ENCODE measurements at places on chromosomes 7 and 10.

GRCh38 chr10:109972372-109973001 lies 35.3 kb upstream of the ADD3 start:
- DNase-seq = no peak

DNA sequence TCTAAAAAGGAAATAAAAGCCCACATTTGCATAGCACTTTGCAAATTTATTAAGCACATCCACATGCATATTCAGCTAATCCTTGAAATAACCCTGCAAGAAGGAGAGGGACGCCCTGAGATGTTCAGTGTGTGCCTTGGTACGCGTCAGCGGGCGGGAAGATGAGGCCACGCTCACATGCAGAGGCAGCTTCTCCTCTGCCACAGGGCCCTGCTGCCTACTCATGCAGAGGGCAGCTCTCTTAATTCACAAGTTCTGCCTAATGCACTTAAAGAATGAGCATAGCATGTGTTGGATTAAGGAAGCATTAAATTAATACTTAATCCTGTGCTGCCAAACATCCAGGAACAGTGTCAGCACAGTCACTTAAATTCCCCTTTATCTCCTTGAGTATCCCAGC lies 132.3 kb downstream of the HECW1 start:
- DNase-seq = no peak

DNA sequence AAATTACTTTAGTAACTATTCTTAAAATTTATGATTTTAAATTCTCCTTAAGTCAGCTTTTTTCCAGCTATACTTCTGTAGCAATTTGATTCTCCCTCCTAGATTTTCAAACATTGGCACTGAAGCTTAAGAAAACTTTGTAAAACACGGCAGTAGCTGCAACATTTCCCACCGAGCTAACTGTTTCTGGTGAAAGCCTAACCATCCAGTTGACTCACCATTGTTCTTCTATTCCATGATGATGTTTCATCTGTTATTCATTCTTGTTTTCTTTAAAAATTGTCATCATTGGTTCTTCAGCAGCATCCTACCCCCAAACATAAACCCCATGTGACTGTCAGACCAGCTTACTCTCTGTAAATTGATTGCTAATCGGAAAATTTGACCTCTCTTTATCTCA lies 312.3 kb downstream of the DGKB start:
- no peak for DNase-seq

DNA sequence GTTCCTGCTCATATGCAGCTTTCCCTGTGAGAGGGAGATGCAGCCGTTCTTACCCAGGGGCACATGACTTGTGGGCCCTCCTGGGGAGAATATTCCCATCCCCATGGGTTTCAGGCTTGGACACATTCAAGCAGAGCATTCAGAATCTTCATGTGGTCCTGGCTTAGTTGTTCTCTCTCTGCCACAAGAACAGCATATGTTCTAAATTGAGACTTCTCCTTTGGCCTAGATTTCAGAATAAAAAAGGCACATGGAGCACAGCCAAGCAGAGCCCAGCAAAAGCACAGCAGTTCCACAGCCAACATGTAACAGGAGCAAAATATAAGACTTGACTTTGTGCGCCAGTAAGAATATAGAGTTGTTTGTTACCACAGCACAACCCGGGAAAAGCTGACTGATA lies 306.4 kb upstream of the MYO3A start:
- DNase-seq = no peak

DNA sequence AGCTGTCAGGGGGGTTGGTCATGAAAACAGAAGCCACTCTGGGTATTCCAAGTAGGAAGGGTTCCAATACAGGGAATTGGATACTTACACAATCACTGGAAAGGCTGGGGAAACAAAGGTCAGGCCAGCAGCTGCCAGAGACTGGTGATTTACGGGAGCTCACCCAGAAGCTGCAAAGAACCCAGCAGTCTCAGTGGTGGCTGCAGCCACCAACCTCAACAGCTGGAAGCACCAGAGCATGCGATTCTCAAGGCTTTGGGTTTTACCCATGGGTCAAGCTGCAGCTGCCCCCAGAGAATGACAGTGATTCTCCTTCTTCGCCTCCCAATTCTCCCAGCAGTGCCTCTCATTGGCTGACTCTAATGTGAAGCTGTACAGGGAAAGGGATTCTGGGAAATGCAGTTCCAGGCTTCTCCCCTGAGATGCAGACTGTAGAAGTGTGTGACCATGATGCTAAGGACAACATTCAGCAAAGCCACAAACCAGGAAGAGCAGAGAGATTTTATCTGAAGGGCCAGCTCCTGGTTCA lies 107.2 kb upstream of the TCF7L2 start:
- peak; percentile 6 for DNase-seq

DNA sequence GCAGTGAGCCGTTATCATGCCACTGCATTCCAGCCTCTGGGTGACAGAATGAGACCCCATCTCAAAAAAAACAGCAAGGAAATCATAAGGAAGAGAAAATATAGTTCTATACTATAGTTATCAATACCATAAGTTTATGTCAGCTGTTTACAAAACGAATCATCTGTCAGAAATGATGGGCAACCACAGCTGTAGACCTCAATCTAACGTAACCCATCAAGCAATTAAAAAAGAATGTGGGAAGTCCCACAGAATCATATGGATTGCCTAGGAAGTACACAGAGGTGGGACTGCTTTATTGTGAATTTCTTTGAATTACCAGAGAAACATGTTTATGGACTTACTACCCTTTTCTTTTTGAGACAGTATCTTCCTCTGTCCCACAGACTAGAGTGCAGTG lies 6.9 kb downstream of the NRBF2 start:
- DNase-seq = no peak

GRCh38 chr10:48700071-48700470 lies 15.4 kb downstream of the WDFY4 start:
- no peak for DNase-seq

- DNase-seq = peak; percentile 31
Observed at GRCh38 chr7:73329861-73330581, 2.1 kb downstream of the FKBP6 start.

DNA sequence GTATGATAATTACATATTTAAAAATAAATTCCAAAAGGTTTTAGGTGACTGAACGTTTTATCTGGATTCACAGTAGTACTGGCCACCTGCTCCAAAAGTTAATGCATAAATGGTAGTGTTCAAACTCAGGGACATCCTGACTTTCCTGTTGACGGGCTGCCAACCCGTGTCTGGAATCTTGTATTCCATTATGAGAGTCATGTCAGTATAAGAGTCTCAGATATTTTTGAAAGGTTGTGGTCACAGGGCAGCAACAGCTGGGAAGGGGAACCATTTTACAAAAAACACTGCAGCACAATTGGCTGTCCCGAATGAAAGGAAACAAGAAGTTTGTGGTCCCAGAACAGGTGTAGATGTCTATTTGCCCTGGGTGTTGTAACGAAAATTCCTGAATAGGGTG lies 2.8 kb downstream of the TDRD1 start:
- DNase-seq = no peak

- DNase-seq = no peak
Observed at GRCh38 chr7:137142376-137142775, 201.2 kb downstream of the PTN start.

- DNase-seq = no peak
Observed at GRCh38 chr7:99779949-99780348, 4.0 kb downstream of the CYP3A4 start.

GRCh38 chr10:96358851-96359540 lies at the start of gene OPALIN:
OPALIN (minus strand) TSS chr10:96359002; CDS start chr10:96358896, 106 bp downstream.
- DNase-seq = no peak

- peak; percentile 93 for DNase-seq
Observed at GRCh38 chr10:24333736-24334135, 124.8 kb downstream of the KIAA1217 start.

GRCh38 chr10:46040004-46040403 lies 6.1 kb downstream of the MSMB start:
- DNase-seq = no peak

GRCh38 chr7:27196287-27196767 lies 3.6 kb downstream of the HOXA13 start:
- peak; percentile 57 for DNase-seq

DNA sequence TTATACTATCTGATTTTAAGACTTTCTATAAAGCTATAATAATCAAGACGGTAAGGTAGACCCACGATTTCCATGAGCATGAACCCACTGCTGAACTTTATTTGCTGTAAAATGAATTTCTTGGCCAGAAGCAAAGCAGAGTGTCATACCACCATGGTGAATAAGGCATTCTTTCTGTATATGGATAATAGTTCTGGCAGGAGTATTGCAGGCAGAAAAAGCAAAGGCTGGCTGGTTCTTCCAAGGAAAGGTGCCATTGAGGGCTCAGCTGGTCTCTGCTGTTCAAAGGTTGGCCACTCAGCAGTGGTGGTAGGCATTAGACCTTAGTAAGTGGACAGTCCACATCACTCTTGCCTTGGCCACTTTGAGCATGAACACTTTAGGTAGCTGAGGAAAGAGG lies 104.1 kb upstream of the KCNMA1 start:
- peak; percentile 63 for DNase-seq

DNA sequence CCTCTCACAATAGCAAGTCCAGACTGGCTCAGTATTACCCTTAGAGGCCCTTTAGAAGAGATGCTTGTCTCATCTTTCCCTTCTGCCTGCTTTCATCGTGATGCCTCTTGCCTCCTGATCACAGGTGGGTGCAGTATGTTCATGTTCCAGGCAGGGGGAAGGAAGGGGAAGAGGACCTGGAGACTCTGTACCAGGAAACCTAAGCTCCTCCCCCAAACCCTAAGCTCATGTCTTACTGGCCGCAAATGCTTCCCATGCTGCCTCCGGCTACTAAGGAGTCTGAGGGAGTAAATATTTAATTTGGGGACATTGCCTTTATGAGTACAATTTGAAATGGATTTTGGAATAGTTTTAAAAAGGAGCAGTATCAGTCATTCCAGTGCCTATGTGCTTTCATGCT lies 192.6 kb downstream of the CDCA7L start:
- no peak for DNase-seq

- DNase-seq = peak; percentile 74
Observed at GRCh38 chr10:86585037-86585929, 63.7 kb upstream of the WAPL start.

DNA sequence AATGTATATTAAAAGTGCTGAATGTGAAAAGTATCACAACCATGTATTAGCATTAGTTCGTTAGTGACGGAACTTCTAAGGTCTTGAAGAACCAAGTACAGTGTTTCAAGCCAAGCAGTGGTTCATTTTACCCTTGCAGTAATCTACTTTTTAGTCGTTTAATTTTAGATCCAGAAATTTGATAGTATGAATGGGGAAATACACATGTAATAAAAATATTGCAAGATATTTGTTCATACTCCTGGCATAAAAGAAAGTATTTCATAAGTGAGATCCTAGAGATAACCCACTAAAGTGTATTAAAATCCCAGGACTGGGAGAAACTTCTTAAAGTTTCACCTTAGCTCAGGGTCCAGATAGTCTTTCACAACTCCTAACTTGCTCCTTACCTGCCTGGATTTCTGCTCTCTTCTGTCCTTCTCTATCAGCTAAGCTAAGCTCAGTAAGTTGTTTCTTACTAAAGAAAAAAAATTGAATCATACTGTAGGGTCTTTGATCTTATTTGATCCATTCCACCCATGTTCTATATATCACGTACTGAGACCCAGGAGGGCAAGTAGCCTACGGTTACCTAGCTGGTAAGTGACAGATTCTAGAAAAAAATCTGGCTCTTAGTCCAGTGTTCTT lies 1.5 kb downstream of the BCAP29 start:
- no peak for DNase-seq

DNA sequence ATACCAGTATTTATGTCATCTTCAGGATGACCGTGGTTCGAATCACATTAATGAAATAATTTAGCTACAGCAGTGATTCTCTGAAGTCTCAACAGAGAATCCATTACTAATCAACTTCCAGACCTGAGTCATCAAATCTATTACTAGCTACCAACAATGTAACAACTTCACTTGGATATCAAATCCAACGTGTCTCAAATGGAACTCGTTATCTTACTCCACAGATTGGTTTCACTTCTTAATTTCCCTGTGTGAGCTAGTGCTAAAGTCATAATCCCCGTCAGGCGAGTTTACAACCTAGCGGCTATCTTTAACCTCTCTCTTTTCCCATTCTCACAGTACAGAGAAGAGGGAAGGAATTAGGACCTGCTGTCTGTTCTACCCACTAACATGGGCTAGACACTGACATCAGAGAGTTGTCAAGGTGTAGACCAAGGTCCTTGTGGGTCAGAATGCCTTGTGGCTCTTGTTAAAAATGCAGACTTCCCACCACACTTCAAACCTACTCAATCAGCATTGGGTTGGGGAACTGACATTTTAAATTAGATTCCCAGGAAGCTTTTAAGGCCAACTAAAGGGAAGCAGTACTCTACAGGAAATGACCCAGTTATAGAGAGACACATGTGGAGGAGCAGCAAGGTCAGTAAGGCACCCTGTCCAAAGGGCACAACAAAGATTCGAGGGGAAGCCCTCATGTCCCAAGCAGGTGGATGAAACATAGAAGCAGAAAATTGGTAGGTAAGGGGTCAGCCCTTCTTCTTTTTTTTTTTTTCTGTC lies 57.3 kb upstream of the GSAP start:
- no peak for DNase-seq

DNA sequence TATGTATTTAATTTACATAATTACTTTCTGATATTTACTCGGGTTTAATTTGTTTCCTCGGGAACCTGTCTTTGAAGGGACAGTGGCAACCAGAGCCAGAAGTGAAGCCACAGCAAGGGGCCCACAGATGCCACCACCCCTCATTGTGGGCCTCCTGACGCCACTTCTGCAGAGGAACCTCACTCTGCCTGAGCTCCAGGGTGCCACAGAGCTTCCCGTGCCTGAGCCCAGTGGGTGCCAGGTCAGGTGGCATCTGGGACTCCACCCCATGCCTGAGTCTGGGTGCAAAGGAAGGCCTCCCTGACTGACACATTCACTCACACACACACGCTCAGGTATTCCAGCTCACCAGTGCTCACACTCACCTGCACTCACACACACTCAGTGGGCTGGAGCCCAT lies 213.7 kb downstream of the GRID1 start:
- DNase-seq = no peak

GRCh38 chr7:3397324-3397723 lies 96.3 kb downstream of the SDK1 start:
- DNase-seq = no peak

DNA sequence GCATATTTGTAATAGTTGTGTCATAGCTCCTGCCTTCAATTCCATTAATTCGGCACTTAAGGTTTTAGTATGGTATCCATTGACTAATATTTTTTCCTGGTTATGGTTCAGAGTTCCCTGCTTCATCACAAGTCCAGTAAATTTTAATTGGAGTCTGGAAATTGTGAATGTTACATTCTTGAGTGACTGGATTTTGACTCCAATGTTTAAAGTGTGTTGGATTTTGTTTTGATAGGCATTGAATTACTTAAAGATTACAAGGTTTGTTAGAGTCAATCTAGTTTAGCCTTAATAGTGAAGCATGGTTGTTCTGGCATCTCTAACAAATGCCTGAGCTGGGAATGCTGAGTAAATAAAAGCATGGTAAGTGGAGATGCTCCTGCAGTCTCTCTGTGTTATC lies 326.6 kb upstream of the IGFBP3 start:
- peak; percentile 59 for DNase-seq

- no peak for DNase-seq
Observed at GRCh38 chr10:69912589-69912988, 110.9 kb downstream of the COL13A1 start.

DNA sequence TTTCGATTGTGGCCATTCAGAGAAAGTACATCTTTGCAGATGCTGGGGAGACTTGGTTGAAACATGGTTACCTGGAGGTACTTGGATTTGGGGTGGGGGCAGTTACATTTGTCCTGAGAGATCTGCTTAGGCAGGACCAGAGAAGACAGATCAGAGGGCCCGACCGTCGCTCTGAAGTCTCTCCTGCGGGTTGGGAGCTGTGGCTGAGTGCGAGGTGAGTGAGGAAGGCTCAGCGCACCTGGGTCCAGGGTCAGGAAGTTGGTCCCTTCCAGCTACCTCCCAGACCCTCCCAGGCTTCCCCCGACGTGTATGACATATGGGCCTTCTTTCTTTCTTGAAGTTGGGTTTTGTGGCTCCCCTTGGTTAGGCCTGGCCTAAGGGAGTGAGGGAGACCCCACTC lies 56.3 kb downstream of the LHPP start:
- DNase-seq = no peak

Measured in fibroblast of skin of scalp (primary cell).